ENCODE measurements at places on chromosomes 3 and 15.

DNA sequence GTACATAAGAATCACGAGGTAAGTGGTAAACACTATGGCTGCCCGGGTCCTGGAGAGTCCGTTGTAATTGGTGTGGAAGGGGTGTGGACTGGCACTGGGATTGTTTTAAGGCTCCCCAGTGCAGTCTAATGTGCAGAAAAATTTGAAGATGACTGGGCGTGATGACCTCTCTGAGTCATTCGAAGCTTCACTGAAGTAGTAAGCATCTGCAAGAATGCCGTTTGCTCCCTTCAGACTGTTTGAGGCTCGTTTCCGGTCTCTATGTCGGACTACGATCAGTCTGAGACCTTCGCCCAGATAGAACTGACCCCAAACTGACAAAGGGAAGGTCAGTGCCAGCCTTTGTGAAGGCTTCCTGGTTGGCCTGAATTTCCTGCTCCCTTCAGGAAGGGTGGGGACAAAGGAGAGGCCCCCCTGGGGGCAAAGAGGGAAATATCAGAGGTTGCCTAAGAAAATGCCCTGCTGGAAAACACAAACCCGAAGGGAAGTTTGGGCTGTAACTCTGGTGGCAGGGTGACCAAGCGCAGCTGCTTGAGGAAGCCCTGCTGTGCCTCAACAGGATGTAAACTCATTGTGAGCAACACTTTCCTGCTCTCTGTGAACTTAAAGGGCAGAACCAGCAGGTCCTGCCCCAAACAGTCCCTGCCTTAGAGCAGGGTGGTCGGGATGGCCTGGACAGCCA, 34.6 kb downstream of the BTD start:
- H3K27me3 ChIP-seq = no peaks in the 10 kb centered on the region
- H3K36me3 ChIP-seq = no peaks in the 10 kb centered on the region
- no peak overlapping the region for H3K4me3 ChIP-seq
- no peak for DNase-seq

- no peak for DNase-seq
- no peaks in the 10 kb centered on the region for H3K27me3 ChIP-seq
- no peak overlapping the region for H3K27ac ChIP-seq
- no peaks in the 10 kb centered on the region for H3K4me1 ChIP-seq
Measured at GRCh38 chr3:162122405-162122804, 625.8 kb downstream of the OTOL1 start.

GRCh38 chr3:42263354-42264346, 2.3 kb downstream of the CCK start:
- no peaks in the 10 kb centered on the region for H3K4me1 ChIP-seq
- no peak overlapping the region for H3K27ac ChIP-seq
- peaks cover 90% of the 10 kb centered on the region for H3K27me3 ChIP-seq

GRCh38 chr3:111999484-112000324, 982 bp downstream of the TAGLN3 start:
- H3K27ac ChIP-seq = no peak overlapping the region
- H3K4me1 ChIP-seq = peaks cover 20% of the 10 kb centered on the region
- peaks cover 26% of the 10 kb centered on the region for H3K27me3 ChIP-seq
- peak overlapping the region; percentile 78 for H3K4me3 ChIP-seq
- H3K36me3 ChIP-seq = no peaks in the 10 kb centered on the region

DNA sequence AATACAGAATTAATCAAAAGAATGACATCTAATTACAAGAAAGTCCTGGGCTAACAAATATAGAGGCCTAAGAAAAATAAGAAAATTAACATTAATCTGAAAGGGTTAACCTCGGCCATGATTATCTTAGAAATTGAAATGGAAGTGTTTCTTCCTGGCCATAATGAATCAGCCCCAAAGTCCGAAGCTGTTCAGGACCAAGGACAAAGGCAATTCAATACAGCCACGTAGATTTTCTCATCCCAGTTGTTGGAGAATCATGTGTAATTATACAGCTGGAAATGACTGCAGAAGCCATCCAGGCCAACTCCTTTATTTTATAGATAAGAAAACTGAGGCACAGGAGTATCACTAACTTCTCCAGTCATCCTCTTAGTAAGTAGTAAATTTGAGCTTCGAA, 38.0 kb upstream of the GBE1 start:
- no peak overlapping the region for H3K27ac ChIP-seq
- H3K4me3 ChIP-seq = no peak overlapping the region
- H3K27me3 ChIP-seq = no peaks in the 10 kb centered on the region

DNA sequence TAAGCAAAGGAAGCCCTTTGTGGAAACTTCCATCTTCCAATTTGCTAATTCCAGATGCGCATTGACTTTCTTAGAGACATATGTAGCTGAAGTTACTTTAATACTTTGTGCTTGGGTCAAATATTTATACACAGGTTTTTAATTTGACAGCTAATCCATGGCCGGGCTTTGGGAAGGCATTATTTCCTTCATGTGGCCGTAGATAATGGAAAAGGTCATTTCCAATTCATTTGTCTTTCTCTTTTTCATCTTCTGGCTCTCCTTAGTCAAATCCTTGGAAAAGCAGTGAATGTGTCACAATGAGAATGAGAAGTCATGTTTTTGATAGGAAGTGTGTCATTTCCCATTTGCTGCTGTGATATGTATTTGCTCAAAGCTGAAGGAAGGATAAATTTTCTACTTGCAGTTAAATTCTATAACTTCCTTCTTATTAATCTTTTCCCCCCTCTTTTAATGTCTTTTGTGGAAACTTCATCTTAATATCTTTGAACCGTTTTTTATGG, 323.3 kb downstream of the CLSTN2 start:
- H3K27ac ChIP-seq = no peak overlapping the region
- no peak overlapping the region for H3K4me3 ChIP-seq
- DNase-seq = no peak
- no peaks in the 10 kb centered on the region for H3K36me3 ChIP-seq
- H3K4me1 ChIP-seq = no peaks in the 10 kb centered on the region

DNA sequence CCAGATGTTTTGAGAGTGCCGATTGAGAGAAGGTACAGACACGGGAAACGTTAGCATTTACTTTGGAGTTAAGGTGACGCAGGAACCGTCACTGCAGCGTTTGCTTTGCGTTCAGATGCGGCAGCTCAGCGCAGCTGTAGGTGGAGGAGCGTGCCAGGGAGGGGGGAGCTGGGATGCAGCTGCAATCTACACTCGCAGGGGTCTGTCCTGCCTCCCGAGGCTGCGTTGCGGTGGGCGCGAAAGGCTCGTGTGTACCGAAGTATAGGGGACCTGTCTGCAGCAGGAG, 425 bp upstream of the FYTTD1 start:
- peak overlapping the region; percentile 96 for H3K27ac ChIP-seq
- H3K36me3 ChIP-seq = no peaks in the 10 kb centered on the region
- H3K4me3 ChIP-seq = peak overlapping the region; percentile 82
- no peak for DNase-seq

DNA sequence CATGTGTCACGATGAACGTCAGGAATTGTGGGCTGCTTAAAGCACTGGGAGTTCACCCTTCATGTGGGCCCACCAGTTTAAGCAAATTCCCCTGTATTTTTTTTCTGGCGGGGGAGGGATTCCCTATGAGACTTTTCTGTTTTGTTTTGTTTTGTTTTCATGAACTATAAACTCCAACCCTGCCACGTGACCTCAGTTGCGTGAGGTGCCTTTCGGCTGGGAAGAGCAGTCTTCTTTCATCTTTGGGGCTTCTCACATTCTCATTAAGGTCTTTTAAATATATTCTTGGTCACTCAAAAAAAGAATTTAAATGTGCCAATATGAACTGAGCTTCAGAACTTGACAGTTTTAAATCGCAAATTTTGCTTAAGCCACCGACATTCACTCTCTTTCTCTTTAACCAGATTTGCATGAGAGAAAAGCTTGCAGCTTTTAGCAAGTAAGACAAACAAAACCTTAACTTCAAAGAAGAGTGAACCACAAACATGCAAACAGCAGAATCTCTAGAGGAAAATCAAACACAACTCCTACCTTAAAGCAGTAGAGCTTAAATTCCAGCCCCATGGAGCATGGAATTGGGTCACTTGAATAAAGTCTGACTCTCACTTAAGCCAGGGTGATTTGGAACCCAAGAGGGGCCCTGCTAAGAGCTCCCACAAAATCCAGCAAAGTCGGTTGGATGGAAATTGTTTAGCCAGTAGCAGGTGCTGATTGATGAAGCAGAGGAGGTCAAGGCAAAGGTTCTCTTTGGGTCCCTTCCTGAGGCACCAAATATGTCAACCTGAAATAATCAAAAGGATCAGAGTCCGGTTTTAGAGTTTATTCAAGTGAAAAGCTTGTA, 699.8 kb upstream of the GBE1 start:
- no peak overlapping the region for H3K27ac ChIP-seq
- H3K27me3 ChIP-seq = no peaks in the 10 kb centered on the region
- DNase-seq = no peak
- H3K4me3 ChIP-seq = no peak overlapping the region
- peaks cover 7% of the 10 kb centered on the region for H3K4me1 ChIP-seq

DNA sequence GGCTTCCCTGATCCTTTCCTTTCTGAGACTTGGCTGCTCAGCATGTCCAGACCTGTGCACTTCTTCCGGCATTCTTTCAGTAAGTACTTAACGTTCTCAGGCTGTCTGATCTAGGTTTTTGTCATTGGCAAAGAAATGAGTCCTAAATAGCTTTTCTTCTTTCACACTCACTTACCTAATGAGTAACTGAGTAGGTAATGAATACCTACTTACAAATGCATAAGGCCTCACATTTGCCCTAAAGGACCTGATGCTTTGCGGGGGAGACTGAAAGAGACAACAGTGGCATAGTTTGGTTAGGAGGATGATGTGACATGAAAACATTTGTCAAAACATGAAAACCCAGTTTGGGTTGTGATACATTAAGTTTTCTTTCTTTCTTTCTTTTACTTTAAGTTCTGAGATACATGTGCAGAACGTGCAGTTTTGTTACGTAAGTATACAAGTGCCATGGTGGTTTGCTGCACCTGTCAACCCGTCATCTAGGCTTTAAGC, 516.7 kb upstream of the CFAP20DC start:
- H3K4me3 ChIP-seq = no peak overlapping the region
- H3K27me3 ChIP-seq = peaks cover 30% of the 10 kb centered on the region
- no peak for DNase-seq
- H3K36me3 ChIP-seq = no peaks in the 10 kb centered on the region
- no peak overlapping the region for H3K27ac ChIP-seq
- H3K4me1 ChIP-seq = peaks cover 4% of the 10 kb centered on the region

DNA sequence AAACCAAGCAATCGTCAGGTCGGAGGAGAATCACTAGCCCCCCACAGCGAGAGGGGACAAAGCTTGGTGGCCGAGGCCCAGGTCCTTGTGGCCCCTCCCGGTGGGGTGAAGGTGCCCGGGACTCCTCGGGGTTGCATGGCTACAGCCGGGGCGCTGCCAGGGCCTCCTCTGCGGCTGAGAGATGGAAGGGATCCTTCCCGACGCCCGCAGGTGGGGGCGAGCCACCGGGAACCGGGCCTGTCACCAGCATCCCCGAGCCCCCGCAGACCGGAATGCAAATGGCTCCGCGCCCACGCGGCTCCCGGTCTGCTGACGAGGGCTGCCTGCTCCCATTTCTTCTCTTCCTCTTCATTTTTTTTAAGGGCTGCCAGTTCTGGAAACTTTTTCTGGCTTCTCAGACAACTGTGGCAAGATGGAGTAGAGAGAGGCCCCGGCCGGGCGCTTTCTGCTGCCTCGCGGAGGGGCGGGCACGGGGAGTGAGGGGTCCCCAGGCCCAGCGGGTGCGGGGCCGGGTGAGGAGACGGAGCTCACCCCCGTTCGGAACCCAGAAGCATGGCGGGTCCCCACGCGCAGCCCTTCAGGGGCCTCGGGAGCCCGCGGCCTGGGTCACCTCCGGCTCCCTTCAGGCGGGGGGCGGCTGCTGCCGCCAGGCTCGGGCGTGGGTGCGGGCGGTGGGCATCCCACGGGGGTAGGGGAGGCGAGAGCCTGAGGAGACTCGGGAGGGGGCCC, 27.5 kb downstream of the MELTF start:
- peak overlapping the region; percentile 95 for H3K27ac ChIP-seq
- no peaks in the 10 kb centered on the region for H3K27me3 ChIP-seq
- peak overlapping the region; percentile 69 for H3K4me3 ChIP-seq
- H3K36me3 ChIP-seq = peaks cover 7% of the 10 kb centered on the region
- H3K4me1 ChIP-seq = peaks cover 12% of the 10 kb centered on the region
- no peak for DNase-seq

DNA sequence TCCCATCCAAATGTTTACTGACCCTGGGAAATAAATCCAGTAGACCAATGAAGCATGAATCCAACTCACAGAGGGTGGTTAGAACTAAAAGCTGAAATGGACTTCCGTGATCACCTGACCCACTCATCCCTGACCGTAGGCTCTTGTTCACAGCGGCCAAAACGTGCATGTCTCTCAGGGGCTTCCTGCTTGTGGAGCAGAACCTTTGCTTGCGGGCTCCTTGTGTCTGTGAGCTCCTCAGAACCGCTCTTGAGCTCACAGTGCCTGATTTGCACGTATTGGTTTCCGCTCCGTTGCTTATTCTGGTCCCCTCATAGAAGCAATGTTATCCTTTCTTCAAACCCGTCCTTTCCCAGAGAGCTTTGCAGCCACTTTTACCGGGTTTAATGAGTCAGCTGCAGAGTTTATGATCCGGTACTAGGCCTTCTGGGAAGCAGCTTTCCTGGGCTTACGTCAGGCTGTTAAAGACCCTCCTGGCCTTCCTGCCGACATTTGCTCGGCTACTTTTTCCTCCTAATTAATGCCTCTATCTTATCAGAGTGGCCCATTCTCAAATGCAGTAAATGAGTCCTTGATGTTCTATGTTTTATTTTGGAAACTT, 35.4 kb downstream of the LIPC start:
- H3K4me3 ChIP-seq = no peak overlapping the region
- no peak for DNase-seq
- peaks cover 28% of the 10 kb centered on the region for H3K4me1 ChIP-seq
- H3K27me3 ChIP-seq = no peaks in the 10 kb centered on the region
- H3K36me3 ChIP-seq = no peaks in the 10 kb centered on the region

- no peak overlapping the region for H3K4me3 ChIP-seq
- peaks cover 1% of the 10 kb centered on the region for H3K4me1 ChIP-seq
- no peaks in the 10 kb centered on the region for H3K36me3 ChIP-seq
- H3K27me3 ChIP-seq = no peaks in the 10 kb centered on the region
- no peak for DNase-seq
Measured at GRCh38 chr3:141465221-141465620, 21.6 kb upstream of the RASA2 start.

- DNase-seq = no peak
- H3K4me1 ChIP-seq = peaks cover 15% of the 10 kb centered on the region
- peaks cover 9% of the 10 kb centered on the region for H3K36me3 ChIP-seq
- no peaks in the 10 kb centered on the region for H3K27me3 ChIP-seq
Measured at GRCh38 chr3:144294659-144295538, 323.3 kb downstream of the DIPK2A start.

DNA sequence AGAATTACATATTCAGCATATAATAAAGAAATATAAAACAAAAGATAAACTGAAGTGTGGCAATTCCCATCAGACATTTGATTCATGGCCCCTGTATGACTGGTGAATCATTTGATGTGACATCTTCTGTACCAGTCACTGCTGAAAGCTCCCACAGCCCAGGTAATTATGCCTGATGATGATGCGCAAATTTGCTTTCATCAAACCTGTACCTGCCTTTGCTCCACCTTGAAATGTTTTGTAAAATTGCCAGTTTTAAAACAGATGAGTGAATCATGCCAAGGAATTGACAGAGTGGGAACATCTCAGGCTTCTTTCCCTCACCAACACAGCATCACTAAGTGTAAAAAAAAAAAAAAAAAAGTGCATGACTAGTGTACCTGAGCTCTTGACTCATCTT, 66.5 kb upstream of the EIF1B start:
- peaks cover under 1% of the 10 kb centered on the region for H3K4me1 ChIP-seq
- H3K36me3 ChIP-seq = no peaks in the 10 kb centered on the region
- DNase-seq = no peak
- H3K4me3 ChIP-seq = no peak overlapping the region

All from mesothelial cell of epicardium (in vitro differentiated cells).